ENCODE measurements at places on chromosomes 3 and 15.

DNA sequence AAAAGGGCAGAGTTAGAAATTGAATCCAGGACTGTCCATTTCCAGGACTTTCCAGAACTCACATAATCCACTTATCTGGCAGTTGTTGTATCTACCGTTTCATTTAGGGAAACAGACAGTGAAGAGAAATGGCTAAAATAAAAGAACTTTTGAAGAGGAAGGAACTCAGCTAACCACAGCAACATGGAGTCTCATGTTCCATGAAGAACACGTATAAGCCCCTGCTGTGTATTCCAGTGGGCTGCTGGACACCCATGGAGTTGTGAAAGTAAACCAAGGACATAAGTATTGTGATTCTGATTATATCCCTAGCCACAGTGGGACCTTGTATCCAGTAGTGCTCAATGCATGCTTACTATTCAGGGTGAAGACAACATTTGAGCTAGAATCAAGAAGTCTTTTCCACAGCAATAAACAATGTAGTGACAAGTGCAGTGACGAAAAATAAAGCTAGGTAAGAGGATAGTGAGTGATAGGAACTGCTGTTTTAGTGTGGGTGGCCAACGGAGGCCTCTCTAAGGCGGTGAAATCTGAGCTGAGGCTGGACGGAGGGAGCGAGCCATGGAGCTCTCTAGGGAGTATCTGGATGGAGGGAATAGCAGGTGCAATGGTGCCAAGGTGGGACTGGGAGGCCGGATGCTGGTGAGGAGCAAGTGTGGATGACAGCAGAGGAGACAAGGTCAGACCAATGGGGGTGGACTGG, 26.8 kb upstream of the TRH start:
- DNase-seq = no peak

DNA sequence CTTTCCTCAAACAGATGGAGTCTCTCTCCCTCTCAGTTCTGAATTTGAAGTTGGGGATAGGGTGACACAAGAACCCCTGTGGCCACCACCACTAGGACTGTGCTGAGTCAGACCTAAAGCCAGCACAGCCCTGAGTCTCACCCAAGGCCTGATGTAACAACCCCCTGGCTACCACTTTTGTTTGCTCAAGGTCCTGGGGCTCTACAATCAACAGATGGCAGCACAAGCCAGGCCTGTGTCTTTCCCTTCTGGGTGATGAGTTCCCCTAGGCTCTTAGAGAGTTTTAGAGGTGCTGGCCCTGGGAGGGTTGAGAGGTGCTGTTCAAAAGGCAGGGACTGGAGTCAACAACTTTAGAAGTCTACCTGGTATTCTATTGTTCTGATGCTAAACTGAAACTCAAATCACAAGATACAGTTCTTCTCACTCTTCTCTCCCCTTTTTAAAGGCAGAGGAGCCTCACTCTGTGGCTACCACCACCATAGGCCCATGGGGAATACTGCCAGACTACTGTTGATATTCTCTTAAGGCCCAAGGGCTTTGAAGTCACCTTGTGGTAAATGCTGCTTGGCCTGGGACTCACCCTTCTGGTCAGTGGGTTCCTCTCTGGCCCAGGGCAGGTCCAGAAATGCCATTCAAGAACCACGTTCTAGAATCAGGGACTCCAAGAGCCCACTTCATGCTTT, 6.5 kb downstream of the OR5K4 start:
- no peak for DNase-seq

DNA sequence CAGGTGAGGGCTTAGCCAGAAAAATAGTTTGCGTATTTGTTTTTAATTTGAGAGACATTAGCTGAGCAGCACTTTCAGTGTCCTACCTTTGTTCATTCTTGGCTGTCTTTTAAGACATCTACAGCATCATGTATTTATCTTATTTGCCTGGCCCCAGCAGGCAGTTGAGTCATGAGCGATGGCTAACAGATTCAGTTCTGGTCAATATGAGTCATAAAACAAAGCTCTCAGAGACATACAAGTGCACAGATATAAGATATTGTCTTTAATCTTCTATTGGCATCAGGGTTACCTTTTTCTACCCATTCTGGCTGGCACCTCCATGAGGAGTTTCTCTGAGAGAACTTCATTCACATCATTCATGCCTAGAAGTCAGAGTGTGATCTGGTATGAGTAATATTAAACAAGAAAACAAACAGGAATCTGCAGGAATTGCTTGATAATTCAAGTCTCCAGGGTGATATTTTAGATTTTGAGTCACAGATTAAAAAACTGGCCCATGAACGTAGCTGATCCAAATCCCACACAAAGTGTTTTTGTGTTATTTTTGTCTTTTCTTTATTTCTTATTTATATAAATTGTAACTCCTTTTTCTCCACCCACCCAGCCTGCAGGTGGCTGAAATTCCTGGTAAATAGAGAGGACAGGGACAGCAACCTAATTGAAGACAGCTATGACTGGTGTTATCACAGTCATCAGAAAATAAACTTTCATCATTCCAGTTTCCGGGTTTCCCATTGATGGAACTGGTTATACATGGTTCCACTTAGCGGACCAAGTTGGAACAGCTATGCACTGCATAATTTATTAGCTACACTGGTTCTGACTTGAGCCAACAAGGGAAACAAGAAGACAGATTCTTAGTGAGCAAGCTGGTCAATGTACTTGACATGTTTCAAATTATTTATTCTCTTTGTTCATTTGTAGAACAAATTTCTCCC, 47.3 kb downstream of the PLSCR2 start:
- no peak for DNase-seq

DNA sequence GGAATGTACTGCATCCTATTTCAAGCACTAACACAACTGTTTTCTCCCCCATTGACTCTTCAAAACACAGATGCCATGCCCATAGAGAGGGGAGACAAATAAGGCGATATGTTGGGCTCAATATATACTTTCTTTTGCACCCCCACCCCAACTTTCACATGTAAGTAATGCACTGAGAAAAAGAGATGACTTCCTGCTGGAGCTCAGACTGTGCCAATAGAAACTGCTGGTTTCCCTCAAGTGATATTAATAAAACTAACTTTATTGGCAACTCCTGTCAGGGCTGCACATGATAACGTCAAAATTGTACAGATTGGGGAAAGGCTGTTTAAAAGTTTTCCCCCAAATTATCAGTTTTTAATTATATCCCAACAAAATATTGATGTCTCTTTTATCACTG, 163.0 kb downstream of the TNIK start:
- no peak for DNase-seq

DNA sequence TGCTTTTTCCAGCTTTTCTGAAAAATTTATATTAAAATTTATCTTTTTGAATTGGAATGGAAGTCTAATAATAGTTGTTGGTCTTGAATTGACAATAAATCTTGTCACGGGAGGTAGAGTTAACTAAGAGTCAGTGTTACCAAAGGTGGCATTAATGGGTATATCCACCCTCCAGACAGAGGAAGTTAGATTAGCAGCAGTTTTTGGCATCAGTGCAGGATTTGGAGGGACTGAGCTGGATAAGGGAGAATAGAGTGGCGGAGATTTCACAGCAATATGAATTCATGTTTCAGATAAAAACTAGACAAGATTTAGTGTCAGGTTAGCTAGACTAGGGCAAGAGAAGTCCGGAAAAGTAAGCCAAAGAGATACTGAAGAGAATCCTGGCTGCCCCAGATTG, 201.3 kb upstream of the ZBTB20 start:
- no peak for DNase-seq

DNA sequence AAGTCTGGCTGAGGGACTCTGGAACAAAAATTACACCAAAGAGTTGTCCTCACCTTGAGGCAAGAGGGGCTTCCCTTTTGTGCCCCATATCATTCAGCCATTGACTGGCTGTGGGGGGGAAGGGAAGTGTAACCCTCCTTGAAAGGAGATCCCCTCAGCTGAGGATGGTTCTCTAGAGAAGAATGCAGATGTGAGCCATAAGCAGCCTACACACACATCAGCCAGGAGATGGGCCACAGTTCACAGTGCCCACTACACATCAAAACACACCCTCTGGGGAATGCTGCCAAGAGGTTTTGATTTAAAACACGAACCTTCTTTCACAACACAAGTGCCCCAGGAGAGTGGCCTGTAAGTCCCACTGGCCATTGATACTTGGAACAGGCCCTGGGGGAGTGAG, 231.2 kb upstream of the CTDSPL start:
- no peak for DNase-seq
